ENCODE measurements at places on chromosomes 11 and 22. TPM values are rescaled to one million over a fixed set of nuclear protein-coding genes. Genes with fewer than 3 reads are reported as not detected.

SLC16A8 gene
- total RNA-seq = not detected

SERHL2 gene
- 0.13 TPM for total RNA-seq

APOA1 gene
- total RNA-seq = not detected

FAM76B gene
- total RNA-seq = 10.3 TPM

MMP11 gene
- 0.23 TPM for total RNA-seq

NRGN gene
- total RNA-seq = 8.3 TPM

MRGPRX4 gene
- not detected for total RNA-seq

CEND1 gene
- total RNA-seq = 1.1 TPM

TYMP gene
- total RNA-seq = 19.2 TPM

MS4A7 gene
- total RNA-seq = not detected

OR51T1 gene
- total RNA-seq = not detected

EXPH5 gene
- total RNA-seq = 0.07 TPM

FOSL1 gene
- 176 TPM for total RNA-seq

OR51L1 gene
- not detected for total RNA-seq

HIKESHI gene
- 35.5 TPM for total RNA-seq

GPR83 gene
- total RNA-seq = 0.07 TPM

WNT7B gene
- 140 TPM for total RNA-seq

MS4A8 gene
- total RNA-seq = not detected

APOBEC3B gene
- total RNA-seq = 30.9 TPM

SPA17 gene
- total RNA-seq = 21.0 TPM

PAK1 gene
- 23.7 TPM for total RNA-seq

MS4A3 gene
- total RNA-seq = not detected

GAB4 gene
- total RNA-seq = not detected

CCDC88B gene
- total RNA-seq = 12.8 TPM

GANAB gene
- 264 TPM for total RNA-seq
